IgD-negative memory B cell (primary cell): ENCODE measurements at places on chromosomes 7 and 10. TPM values are rescaled to one million over a fixed set of nuclear protein-coding genes. Genes with fewer than 3 reads are reported as not detected.

The SDK1 gene
- polyA plus RNA-seq, result not detected

The HTR5A gene
- polyA plus RNA-seq, result not detected

The FAM170B gene
- not detected for polyA plus RNA-seq

The C7orf33 gene
- polyA plus RNA-seq, result not detected

The CDC14C gene
- not detected for polyA plus RNA-seq

The CYP26C1 gene
- polyA plus RNA-seq, result not detected

The SPAG6 gene
- polyA plus RNA-seq, result not detected

The SAP25 gene
- 0.73 TPM for polyA plus RNA-seq

The IFIT1B gene
- polyA plus RNA-seq, result not detected

The NACAD gene
- not detected for polyA plus RNA-seq

The TMEM225B gene
- polyA plus RNA-seq, result 1.6 TPM

The MSMB gene
- polyA plus RNA-seq, result not detected

The ANLN gene
- not detected for polyA plus RNA-seq

The CHAT gene
- polyA plus RNA-seq, result not detected

The TMEM140 gene
- polyA plus RNA-seq, result 34.7 TPM

The PPIF gene
- 20.8 TPM for polyA plus RNA-seq

The PLCE1 gene
- polyA plus RNA-seq, result 0.49 TPM

The GIMAP6 gene
- 4.6 TPM for polyA plus RNA-seq

The SHH gene
- not detected for polyA plus RNA-seq

The SPDYE1 gene
- polyA plus RNA-seq, result 0.10 TPM

The ATRNL1 gene
- polyA plus RNA-seq, result 2.5 TPM
